ENCODE measurements at places on chromosomes 11 and 22.

GRCh38 chr11:15873501-15873900 lies 482.8 kb downstream of the SOX6 start:
- DNase-seq, result no peak

GRCh38 chr11:131884461-131885073 lies 514.2 kb downstream of the NTM start:
- no peak for DNase-seq

DNA sequence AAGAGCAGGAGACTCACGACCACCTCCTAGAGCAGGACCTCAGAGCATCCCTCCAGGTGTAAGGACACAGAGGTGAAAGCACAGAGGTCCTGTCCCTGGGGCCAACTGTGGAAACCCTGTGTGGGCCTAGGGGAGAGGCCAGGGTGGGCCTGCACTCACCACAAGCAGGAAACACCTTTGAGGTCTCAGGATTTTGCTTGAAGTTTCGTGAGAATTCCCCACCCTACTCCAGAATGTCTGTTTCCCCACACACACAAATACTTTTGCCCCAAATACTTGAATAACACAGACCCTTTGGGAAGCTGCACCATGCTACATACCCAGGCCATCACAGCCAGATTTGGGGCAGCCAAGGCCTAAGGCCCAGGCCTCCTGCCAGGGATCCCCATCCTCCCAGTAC lies 18.1 kb downstream of the SLC43A3 start:
- DNase-seq, result no peak

DNA sequence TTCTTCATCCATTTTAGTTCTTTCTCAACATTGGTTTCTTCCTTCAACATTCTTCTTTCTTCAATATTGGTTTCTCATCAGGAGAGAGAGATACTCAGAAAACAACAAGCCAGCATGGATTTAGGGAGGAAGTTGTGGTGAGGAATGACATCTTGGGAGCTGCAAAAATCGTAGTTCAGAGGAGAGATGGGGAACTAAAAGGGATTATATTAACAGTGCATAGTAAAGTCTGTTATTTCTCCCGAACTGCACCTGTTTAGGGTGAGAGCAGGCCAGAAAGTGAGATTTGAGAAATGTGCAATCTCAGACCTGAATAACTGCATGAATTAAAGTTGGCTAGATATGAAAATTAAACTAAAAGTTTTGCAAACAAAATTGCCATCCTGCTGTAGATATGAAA lies 94.5 kb downstream of the CASP12 start:
- DNase-seq, result no peak

Measured in NCI-H345 (cell line).